ENCODE measurements at places on chromosomes 6 and 20. TPM values are rescaled to one million over a fixed set of nuclear protein-coding genes. Genes with fewer than 3 reads are reported as not detected.

- H3K36me3 ChIP-seq: no peaks in the 10 kb centered on the region
- no peak overlapping the region for H3K4me3 ChIP-seq
- no peak overlapping the region for H3K27ac ChIP-seq
- no peaks in the 10 kb centered on the region for H3K4me1 ChIP-seq
These were observed 8.9 kb downstream of the TIAM2 start for GRCh38 chr6:155004017-155004416.

Gene NKAIN2
- total RNA-seq: 2.5 TPM

- H3K27ac ChIP-seq: no peak overlapping the region
- DNase-seq: no peak
- H3K27me3 ChIP-seq: no peaks in the 10 kb centered on the region
- no peak overlapping the region for H3K4me3 ChIP-seq
These were observed 379.7 kb downstream of the BMP2 start for GRCh38 chr20:7147220-7147601.

DNA sequence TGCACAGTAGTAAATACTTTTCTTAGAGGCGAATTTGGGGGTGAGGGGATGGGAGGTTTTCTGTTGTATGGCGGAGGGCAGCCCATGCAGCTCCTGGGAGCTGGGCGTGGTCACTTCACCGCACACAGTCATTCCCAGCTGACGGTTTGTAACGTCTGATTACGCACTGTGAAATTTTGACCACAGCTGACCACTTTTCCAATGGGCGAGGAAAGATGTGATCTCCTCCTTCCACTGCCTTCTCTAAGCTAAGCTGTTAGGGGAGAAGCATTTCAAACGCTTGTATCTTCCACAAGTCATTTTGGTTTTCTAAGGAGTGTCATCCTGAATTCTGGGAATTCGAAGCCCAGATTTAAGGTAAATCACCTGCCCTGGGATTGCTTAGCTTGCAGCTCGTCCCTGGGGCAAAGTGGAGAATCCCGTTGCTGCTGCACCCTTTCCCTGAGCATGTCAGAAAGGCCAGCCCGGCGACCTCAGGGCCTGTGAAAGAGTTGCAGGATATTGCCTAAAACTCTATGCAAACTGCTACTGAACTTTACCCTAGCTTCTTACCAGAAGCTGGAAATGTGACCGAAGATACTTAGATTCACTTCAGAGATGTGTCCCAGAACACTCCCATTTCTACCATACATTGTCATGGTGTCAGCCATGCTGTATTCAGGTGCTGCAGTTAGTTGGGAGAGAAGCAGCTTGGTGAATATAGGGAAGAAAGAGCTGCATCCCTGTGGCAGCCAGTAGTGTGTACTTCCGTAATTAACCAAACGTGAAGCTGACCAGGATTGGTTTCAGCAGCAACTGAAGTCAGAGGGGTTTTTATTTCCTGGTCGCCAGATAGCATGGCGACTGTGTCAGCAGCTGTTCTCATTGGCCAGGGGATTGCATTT lies 58.9 kb downstream of the RREB1 start:
- peak; percentile 54 for DNase-seq
- peaks cover 64% of the 10 kb centered on the region for H3K4me1 ChIP-seq
- no peaks in the 10 kb centered on the region for H3K27me3 ChIP-seq
- no peak overlapping the region for H3K4me3 ChIP-seq
- H3K27ac ChIP-seq: peak overlapping the region; percentile 84

DNA sequence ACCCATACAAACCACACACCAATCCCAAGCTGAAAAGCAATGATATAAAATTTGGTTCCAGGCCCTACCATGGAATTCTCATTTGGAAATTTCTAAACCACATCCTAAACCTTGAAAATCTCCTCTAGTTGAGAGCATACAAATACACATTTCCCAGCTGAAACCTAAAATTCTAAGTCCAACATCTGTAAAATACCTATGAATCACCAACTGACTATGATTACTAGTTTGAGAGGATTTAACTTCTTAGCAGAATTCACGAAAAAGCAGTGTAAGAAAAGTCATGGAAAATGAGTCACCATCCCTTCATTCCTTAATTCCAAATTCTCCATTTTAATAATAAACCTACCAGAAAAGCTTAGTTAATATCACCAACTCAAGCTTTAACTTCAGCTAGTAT lies 15.4 kb downstream of the RANBP9 start:
- no peak overlapping the region for H3K27ac ChIP-seq
- DNase-seq: no peak
- H3K36me3 ChIP-seq: peaks cover 3% of the 10 kb centered on the region
- H3K4me3 ChIP-seq: no peak overlapping the region

DNA sequence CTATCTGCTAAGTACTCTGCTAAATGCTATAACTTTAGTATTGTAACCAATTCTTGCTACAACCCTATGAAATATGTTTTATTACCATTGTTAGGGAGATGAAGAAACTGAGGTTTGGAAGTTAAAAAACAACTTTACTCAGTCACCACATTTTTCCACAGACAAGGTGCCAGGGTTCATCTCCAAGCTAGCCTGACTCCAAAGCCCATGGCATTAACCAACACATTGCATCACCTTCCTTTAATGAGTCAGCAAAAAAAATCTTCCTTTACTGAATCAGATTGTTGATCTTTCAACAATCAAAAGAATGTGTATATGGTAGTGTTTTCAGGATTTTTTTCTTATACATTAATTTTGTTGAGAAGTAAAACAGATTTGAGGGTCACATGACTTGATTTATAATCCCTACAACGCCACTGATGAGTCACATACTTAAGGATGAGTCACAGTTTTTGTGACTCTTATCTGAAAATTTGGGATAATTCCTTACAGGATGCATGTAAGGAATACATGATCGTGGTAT lies 41.5 kb downstream of the MAN1A1 start:
- peaks cover 4% of the 10 kb centered on the region for H3K36me3 ChIP-seq
- no peaks in the 10 kb centered on the region for H3K27me3 ChIP-seq
- DNase-seq: no peak
- peaks cover 1% of the 10 kb centered on the region for H3K4me1 ChIP-seq
- no peak overlapping the region for H3K27ac ChIP-seq

GRCh38 chr6:84766799-84767525 lies 2.6 kb upstream of the TBX18 start:
- no peak overlapping the region for H3K4me3 ChIP-seq
- H3K27ac ChIP-seq: peak overlapping the region; percentile 94
- H3K36me3 ChIP-seq: no peaks in the 10 kb centered on the region
- no peak for DNase-seq
- H3K27me3 ChIP-seq: peaks cover 76% of the 10 kb centered on the region

DNA sequence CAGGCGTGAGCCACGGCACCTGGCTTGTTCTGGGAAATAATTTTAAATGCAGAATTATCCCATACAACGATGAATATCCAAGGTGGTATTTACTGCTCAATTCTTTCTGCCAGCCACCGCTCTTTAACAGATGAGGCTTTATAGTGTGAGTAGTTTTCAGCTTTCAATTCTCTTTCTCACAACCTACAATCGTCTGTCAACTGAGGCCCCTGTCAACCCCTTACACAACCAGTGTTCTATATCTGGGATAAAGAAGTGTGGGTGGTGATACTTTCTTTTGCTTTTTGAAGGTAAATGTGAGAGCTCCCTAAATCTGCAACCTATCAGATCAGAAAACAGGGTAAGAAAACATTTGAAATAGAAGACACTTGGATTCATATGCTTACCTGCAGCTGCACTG lies 22.5 kb downstream of the STAU1 start:
- H3K36me3 ChIP-seq: peaks cover 27% of the 10 kb centered on the region
- peaks cover 3% of the 10 kb centered on the region for H3K4me1 ChIP-seq
- no peaks in the 10 kb centered on the region for H3K27me3 ChIP-seq
- DNase-seq: no peak

GRCh38 chr6:47631797-47632196 lies 66.6 kb upstream of the ADGRF4 start:
- peaks cover 5% of the 10 kb centered on the region for H3K4me1 ChIP-seq
- no peak overlapping the region for H3K27ac ChIP-seq
- H3K36me3 ChIP-seq: no peaks in the 10 kb centered on the region
- H3K4me3 ChIP-seq: no peak overlapping the region
- H3K27me3 ChIP-seq: no peaks in the 10 kb centered on the region

DNA sequence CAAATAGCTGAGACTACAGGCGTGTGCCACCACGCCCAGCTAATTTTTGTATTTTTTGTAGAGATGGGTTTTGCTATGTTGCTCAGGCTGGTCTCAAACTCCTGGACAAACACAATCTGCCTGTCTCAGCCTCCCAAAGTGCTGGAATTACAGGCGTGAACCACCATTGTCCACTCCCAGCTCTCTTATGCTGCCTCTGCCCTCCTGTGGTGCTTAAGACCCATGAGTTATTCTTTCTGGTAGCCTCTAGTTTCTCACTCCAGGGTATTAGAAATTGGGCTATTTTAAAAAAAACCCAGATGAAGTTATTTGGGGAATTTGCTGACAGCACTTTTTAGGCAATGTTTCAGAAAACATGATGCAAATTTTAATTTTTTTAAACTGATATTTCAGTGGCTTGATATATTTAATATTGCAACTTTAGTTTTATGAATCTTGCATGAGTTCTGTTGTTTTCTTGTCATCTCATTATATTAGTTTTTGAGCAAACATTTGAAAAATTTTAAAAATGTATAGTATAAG lies 114.0 kb upstream of the FOXO3 start:
- H3K27me3 ChIP-seq: no peaks in the 10 kb centered on the region
- H3K4me1 ChIP-seq: no peaks in the 10 kb centered on the region
- no peak overlapping the region for H3K27ac ChIP-seq

Gene PPDPF
- total RNA-seq: 47.3 TPM

Gene MLN
- not detected for total RNA-seq

DNA sequence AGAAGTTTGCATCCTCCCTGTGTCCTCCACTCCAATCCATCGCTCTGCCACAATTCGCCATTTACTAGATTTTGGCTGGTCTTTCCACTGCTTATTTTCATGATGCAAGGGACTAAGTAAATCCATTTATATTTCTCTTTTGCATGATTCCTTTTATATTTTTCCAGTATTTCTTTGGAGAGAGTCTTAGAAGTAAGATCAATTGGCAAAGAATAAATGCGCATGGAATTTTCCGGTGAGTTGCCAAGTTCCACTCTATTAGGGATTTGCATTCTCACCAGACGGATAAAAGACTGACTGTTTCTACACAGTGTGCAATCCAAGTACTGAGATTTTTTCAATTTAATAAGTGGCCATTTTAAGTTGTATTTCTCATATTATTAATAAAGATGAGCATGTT lies 91.7 kb upstream of the PHACTR3 start:
- no peak overlapping the region for H3K4me3 ChIP-seq
- H3K36me3 ChIP-seq: no peaks in the 10 kb centered on the region
- H3K4me1 ChIP-seq: peaks cover 3% of the 10 kb centered on the region
- H3K27ac ChIP-seq: no peak overlapping the region
- peaks cover 15% of the 10 kb centered on the region for H3K27me3 ChIP-seq

DNA sequence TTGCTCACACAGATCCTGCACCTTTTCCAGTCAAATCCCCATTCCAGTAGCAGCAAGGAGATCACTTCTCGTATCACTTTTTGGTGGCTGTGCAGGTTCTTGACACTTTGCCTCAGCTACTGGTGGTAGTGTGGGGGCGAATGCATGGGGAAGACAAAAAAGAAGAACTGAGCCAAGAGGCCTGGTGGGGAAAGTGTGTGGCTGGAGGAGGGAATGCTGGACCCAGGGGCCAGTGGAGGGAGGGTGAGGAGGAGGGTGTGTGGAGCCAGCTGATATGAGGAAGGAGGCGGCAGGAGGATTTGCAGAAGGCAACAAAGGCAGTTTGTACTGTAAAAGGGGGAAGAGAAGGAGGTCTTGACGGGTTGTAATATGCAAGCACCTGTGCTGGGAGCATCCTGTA lies 15.7 kb upstream of the HLA-C start:
- H3K36me3 ChIP-seq: no peaks in the 10 kb centered on the region
- DNase-seq: no peak
- H3K27me3 ChIP-seq: no peaks in the 10 kb centered on the region
- H3K4me3 ChIP-seq: no peak overlapping the region
- H3K4me1 ChIP-seq: no peaks in the 10 kb centered on the region
- no peak overlapping the region for H3K27ac ChIP-seq

GRCh38 chr6:144033816-144034735 lies 26.0 kb upstream of the PLAGL1 start:
- H3K4me1 ChIP-seq: no peaks in the 10 kb centered on the region
- H3K4me3 ChIP-seq: no peak overlapping the region

GRCh38 chr6:3265671-3266070 lies 6.9 kb downstream of the PSMG4 start:
- peak overlapping the region; percentile 72 for H3K27ac ChIP-seq
- no peak overlapping the region for H3K4me3 ChIP-seq
- H3K36me3 ChIP-seq: peaks cover 45% of the 10 kb centered on the region
- no peaks in the 10 kb centered on the region for H3K27me3 ChIP-seq

DNA sequence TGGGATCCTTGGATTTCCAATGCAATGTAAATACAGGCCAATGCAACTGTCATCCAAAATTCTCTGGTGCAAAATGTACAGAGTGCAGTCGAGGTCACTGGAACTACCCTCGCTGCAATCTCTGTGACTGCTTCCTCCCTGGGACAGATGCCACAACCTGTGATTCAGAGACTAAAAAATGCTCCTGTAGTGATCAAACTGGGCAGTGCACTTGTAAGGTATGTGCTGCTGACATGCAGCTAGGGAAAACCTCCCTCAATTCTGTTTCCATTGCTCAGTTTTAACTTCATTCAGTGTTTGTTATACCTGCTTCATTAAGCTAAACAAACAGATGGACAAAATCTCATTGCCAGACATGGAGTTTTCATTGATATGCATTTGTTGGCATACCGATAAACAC lies 397.1 kb downstream of the ARHGAP18 start:
- peaks cover 19% of the 10 kb centered on the region for H3K36me3 ChIP-seq
- DNase-seq: peak; percentile 23
- peaks cover 3% of the 10 kb centered on the region for H3K4me1 ChIP-seq
- H3K4me3 ChIP-seq: no peak overlapping the region
- no peaks in the 10 kb centered on the region for H3K27me3 ChIP-seq
- H3K27ac ChIP-seq: no peak overlapping the region

Gene CST1
- total RNA-seq: not detected

DNA sequence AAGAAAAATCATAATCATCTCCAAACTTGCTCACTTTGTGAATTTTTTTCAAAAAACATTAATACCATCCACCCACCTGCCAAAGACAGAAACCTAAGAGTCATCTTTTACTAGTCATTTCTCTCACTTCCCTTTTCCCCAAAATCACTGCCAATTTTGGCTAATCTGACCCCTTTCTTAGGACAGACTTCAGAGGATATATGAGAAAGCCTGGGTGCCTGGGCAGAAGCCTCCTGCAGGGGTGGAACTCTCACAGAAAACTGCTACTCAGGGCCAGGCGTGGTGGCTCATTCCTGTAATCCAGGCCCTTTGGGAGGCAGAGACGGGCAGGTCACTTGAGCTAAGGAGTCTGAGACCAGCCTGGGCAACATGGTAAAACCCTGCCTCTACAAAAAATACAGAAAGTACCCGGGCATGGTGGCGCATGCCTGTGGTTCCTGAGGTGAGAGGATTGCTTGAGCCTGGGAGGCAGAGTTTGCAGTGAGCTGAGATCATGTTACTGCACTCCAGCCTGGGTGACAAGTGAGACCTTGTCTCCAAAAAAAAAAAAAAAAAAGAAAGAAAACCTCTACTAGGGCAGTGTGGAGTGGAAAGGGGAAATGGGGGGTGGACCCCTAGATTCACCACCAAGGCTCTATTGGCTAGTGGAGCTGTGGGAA lies 3.8 kb downstream of the DEK start:
- H3K4me3 ChIP-seq: no peak overlapping the region
- no peaks in the 10 kb centered on the region for H3K27me3 ChIP-seq
- peak overlapping the region; percentile 10 for H3K27ac ChIP-seq
- peaks cover 15% of the 10 kb centered on the region for H3K36me3 ChIP-seq

Gene PSMB9
- total RNA-seq: 4.3 TPM

- H3K4me1 ChIP-seq: no peaks in the 10 kb centered on the region
- H3K36me3 ChIP-seq: no peaks in the 10 kb centered on the region
- no peak within 1 kb of the TSS for H3K27ac ChIP-seq
- DNase-seq: peak; percentile 38
- H3K4me3 ChIP-seq: no peak within 1 kb of the TSS
These were observed at the start of gene MC3R for GRCh38 chr20:56247954-56248782. Gene MC3R (plus strand): TSS chr20:56248732. CDS start chr20:56248844, 112 bp downstream.
